ENCODE measurements at places on chromosomes 1 and 21.

DNA sequence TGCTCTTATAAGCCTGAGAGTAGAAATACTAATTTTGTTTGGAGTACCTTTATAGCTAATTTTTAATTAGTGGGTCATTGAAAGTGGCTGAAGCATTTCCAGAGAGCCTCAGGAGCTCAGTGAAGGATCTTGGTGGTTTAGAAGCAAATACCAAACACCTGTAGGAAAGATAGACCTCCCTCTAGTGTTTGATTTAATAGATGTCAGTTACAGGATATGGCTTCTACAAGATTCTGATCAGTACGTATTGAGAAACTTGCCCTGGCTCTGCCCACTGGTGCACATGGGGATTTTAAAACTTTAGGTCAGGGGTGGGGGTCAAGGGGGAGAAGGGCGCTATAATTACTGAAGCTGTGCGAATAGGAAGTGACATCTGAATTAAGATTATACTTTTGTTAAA is 122.2 kb downstream of the POU2F1 start:
- H3K36me3 ChIP-seq = no peaks in the 10 kb centered on the region
- no peak for DNase-seq
- H3K4me1 ChIP-seq = no peaks in the 10 kb centered on the region

DNA sequence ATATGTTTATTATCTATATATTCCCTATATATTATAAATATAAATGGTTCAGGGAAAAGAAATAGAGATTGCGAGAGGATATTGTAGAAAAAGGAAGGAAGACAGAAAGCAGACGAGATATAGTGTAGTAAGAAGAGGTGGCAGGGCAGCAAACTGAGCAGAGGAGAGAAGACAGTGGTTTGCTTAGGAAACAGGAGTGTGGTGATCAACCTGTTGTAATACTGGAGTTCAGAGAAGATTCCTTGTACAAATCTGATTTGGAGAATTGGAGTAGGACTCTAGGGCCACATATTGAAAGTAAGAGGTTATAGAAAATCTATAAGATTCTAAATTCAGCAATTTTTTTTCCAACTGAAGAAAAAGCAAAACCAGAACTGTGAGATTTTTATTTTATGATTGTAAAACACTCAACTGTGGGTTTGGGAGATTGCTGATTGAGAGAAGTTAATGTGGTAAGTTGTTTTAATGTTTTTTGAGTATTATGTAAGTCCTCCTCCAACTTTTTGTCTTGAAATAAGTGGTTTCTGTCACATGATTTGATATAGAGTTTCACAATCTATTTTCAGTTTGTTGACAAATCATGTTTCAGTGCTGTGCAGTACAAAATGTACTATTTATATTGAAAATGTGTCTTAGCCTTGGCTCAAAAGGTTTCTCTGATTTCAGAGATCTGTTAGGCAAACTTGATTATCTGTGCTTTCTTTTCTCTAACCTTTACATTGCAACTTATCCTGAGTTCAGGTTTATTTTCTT is 9.6 kb upstream of the AMY2B start:
- H3K27me3 ChIP-seq = no peaks in the 10 kb centered on the region
- no peaks in the 10 kb centered on the region for H3K36me3 ChIP-seq
- no peak overlapping the region for H3K4me3 ChIP-seq
- no peak for DNase-seq
- no peaks in the 10 kb centered on the region for H3K4me1 ChIP-seq

DNA sequence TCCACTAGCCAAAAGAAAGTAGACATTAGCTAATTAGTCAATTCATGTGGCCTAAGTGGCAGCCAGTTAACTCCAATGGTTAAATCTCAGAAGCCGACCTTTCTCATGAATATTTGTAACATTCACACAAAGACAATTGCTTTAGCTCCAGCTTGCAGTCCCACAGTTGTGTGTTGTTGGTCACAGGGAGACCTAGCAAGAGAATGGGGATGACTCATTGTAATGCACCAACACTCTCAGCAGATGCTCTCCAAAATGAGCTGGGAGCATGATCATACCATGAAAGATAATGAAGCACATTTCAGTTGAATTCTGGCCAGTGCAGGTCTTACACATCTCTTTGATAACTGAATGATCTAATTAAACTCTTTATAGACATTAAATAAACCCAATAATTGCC is 160.4 kb downstream of the HLX start:
- H3K36me3 ChIP-seq = no peaks in the 10 kb centered on the region
- H3K27me3 ChIP-seq = no peaks in the 10 kb centered on the region
- no peak overlapping the region for H3K4me3 ChIP-seq
- DNase-seq = no peak
- H3K27ac ChIP-seq = no peak overlapping the region

DNA sequence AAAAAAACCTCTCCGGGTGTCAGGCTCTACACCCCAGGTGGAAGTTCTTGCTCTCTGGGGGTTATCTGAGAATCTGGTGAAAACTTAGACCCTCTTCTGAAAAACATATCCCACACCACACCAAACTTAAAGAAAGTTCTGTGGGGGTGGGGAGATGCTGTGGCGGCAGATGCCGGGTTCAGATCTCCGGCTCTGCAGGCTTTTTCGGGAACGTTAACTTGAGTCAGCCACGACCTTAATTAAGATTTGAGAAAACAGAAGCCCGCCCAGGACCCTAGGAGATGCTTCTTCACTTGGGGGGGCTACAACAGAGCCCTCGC is 2.3 kb downstream of the RCC2 start:
- H3K4me3 ChIP-seq = peak overlapping the region; percentile 61
- peaks cover 14% of the 10 kb centered on the region for H3K36me3 ChIP-seq

DNA sequence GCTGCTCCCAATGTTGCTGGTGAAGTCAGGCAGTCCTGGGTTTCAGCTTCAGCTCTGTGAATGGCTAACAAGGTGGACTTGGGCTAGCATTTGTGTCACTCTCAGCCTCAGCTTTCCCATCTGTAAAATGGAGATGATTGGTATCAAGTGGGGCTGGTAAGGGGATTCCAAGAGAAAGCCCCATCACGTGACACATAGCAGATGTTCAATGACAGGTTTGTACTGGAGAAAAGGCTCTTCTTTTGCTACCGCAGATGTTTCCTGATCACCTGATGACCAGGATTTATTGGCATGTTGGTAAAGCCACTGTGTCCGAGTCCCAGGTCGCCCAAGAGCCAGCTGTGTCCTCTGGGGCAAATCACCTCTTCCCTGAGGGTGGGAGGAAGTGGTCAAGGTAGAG is 335.0 kb downstream of the MATN1 start:
- H3K4me3 ChIP-seq = no peak overlapping the region
- H3K36me3 ChIP-seq = no peaks in the 10 kb centered on the region
- no peak overlapping the region for H3K27ac ChIP-seq
- no peaks in the 10 kb centered on the region for H3K27me3 ChIP-seq
- no peaks in the 10 kb centered on the region for H3K4me1 ChIP-seq
- DNase-seq = no peak

DNA sequence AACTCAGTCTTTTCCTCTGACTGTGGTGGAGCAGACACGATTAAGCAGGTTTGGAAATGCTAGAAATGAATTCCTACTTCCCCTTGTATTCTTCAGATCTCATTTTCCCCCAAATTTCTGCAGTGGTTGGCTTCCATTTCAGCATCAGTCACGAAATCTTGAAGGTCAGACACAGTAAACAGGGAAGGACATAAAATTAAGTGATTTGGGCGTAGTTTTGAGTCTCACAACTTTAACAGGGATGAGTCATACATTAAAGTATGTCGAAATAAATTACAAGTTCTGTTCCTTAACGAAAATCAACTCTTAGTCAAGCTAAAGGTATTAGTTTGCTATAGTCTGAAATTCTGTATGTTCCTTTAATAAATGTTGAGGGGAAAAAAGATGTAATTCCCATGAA is 61.1 kb downstream of the HNRNPR start:
- H3K27me3 ChIP-seq = no peaks in the 10 kb centered on the region
- H3K36me3 ChIP-seq = peaks cover 18% of the 10 kb centered on the region
- H3K27ac ChIP-seq = no peak overlapping the region
- no peak for DNase-seq

DNA sequence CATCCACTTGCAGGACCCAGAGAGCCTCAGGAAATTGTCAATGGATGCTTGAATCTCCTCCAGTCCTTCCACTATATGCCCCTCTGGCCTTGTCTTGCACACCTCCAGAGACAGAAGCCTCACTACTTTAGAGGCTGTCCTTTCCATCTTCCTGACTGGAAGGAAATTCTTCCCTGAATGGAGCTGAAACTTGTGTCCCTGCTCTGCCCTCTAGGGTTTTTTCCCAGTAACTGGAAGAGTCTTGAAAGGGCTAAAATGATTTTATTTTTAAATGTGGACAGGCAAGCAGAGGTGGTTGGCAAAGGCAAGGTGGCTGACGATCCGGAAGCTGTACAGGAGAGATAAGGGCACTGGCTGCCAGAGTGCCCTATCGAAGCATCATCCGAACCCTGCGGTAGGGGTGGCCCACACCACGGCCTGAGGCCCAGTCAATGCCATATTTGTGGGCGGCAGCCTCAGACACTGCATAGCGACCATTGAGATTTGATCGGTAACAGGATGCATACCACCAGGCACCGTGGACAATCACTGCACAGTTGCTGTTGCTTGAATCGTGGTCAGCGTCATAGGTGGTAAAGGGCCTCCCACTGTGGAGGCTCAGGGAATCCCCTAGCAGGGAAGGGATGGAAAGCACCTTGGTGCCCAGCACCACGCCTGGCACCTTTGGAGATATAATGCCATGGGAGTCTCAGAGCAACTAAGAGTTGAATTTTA is 2.3 kb upstream of the MAP3K6 start:
- no peak for DNase-seq
- H3K27me3 ChIP-seq = no peaks in the 10 kb centered on the region
- H3K4me3 ChIP-seq = no peak overlapping the region
- no peak overlapping the region for H3K27ac ChIP-seq

DNA sequence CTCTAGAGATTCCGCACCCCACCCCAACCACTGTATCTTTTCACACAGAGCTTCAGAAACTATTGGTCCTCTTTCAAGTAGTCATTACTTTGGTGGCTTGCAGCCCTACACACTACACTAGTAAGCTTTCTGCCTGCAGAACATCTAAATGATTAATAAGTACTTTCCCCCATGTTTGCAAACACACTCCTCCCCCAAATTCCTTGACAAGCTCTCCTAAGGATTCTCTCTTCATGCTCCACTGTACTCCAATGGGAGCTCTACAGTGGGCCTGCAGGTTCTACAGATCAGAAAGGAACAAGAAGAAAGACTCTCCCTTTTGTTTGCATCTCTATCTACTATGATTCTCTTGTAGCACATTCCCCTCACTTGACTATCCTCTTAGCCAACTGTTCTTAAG is 16.3 kb upstream of the NUF2 start:
- H3K4me3 ChIP-seq = no peak overlapping the region
- no peaks in the 10 kb centered on the region for H3K27me3 ChIP-seq
- H3K27ac ChIP-seq = no peak overlapping the region
- H3K36me3 ChIP-seq = peaks cover 4% of the 10 kb centered on the region
- DNase-seq = no peak

DNA sequence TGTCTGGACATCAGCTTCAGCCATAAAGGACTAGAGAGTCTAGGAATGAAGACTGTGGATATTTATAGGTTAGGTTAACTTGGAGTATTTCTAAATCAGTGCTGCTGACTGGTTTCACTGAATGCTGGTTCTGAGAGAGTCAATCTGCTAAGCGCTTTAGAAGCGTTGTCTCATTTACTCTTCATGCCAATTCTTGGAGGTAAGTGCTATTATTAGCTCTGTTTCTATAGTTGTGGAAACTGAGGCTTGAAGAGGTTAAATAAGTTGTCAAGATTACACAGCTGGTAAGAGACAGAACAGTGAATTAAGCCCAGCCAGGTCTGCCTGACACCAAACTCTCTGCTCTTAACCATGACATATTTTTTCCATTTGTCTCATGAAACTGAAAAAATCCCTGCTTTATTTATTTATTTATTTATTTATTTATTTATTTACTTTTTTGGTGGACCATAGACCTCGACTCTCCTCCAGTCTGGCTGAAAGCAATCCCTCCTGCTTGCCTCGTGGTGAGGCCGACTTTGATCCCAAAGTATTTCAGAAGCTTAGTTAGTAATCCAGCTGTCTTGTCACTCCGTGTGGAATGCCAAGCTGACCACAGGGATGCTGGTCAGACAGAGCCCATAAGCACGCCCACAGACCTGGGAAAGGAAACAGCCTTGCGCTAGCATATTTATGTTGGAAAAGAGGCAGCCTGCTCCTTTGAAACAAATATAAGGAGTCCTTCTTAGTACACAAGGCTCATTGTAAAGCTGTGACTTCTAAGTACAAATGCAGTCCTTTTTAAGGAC is 16.9 kb downstream of the NTMT2 start:
- DNase-seq = no peak
- no peak overlapping the region for H3K4me3 ChIP-seq
- H3K27me3 ChIP-seq = no peaks in the 10 kb centered on the region
- H3K36me3 ChIP-seq = no peaks in the 10 kb centered on the region

DNA sequence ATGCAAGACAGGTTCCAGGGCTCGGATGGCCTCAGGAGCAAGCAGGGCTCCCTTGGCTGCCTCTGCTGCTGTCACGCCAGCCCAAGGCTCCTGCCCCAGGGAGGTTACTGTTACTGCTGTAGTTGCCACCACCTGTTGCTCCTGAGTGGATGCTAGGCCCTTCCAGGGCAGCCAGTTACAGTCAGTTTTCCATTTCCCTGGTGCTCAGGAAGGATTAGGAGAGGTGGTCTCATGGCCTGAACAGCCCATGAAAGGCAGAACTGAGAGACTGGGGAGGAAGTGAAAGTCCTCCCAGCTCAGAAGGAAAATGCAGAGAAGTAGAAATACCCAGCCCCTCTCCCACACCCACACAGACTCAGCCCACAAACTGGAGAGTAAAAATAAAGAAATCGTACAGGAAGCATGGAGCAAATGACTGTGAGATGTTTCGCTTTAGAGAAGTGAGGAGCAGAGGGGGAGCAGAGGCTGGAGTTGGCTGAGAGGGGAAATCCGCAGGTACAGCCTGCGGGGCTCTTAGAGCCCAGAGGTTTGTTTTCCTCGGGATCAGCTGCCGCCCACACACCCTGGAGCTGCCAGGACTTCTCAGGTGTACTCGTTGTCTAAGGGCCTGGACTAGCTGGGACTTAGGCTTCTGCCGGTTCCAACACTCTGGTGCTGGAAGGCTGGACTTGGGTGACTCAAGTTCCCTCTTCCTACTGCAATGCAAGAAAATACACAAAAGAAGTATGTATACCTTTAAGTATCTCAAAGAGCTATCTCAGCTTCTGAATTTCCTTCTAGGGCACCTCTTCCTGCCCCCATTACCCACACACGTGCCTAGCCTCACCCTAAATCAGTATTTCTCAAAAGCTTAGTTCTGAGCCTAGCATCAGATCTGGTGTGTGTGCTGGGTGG is 2.3 kb downstream of the IL6R start:
- no peak for DNase-seq
- H3K4me3 ChIP-seq = peak overlapping the region; percentile 67
- peaks cover 63% of the 10 kb centered on the region for H3K4me1 ChIP-seq

- no peak overlapping the region for H3K4me3 ChIP-seq
- no peaks in the 10 kb centered on the region for H3K4me1 ChIP-seq
- peaks cover 7% of the 10 kb centered on the region for H3K36me3 ChIP-seq
- H3K27ac ChIP-seq = no peak overlapping the region
- no peak for DNase-seq
Observed at GRCh38 chr1:52952112-52952511, 25.0 kb downstream of the SCP2 start.

All from effector memory CD4-positive, alpha-beta T cell (primary cell).